ENCODE measurements at places on chromosomes 2 and 18. TPM values are rescaled to one million over a fixed set of nuclear protein-coding genes. Genes with fewer than 3 reads are reported as not detected.

- no peak overlapping the region for H3K4me3 ChIP-seq
- H3K4me1 ChIP-seq, result peaks cover 41% of the 10 kb centered on the region
- no peaks in the 10 kb centered on the region for H3K27me3 ChIP-seq
- peak; percentile 87 for DNase-seq
- H3K36me3 ChIP-seq, result no peaks in the 10 kb centered on the region
- peak overlapping the region; percentile 60 for H3K27ac ChIP-seq
These were observed 158.1 kb downstream of the TANC1 start for GRCh38 chr2:159126432-159127022.

DNA sequence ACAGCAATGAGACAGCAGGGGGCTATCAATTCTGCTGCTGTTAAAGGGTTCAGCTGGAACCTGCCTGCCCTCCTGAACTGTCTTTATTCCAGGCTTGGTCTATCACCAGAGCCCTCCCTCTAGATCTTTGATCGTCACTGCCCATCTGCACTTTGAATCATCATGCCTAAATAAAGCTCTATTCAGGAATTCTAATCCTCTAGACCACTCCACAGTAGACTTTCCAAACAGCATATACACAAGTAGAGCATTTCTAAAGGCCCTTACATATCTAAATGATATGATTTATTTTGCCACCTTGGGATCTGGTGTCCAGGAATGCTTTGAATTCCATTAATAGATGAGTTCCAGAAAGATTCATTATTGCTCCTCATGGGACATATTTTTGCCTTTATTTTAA is 542.1 kb upstream of the SYT4 start:
- no peak overlapping the region for H3K4me3 ChIP-seq
- no peaks in the 10 kb centered on the region for H3K36me3 ChIP-seq
- H3K27me3 ChIP-seq, result no peaks in the 10 kb centered on the region
- no peak for DNase-seq
- H3K4me1 ChIP-seq, result no peaks in the 10 kb centered on the region
- H3K27ac ChIP-seq, result no peak overlapping the region

GRCh38 chr18:36135264-36135663 is 5.6 kb downstream of the ELP2 start:
- DNase-seq, result no peak
- peaks cover 40% of the 10 kb centered on the region for H3K36me3 ChIP-seq
- peaks cover 6% of the 10 kb centered on the region for H3K4me1 ChIP-seq

DNA sequence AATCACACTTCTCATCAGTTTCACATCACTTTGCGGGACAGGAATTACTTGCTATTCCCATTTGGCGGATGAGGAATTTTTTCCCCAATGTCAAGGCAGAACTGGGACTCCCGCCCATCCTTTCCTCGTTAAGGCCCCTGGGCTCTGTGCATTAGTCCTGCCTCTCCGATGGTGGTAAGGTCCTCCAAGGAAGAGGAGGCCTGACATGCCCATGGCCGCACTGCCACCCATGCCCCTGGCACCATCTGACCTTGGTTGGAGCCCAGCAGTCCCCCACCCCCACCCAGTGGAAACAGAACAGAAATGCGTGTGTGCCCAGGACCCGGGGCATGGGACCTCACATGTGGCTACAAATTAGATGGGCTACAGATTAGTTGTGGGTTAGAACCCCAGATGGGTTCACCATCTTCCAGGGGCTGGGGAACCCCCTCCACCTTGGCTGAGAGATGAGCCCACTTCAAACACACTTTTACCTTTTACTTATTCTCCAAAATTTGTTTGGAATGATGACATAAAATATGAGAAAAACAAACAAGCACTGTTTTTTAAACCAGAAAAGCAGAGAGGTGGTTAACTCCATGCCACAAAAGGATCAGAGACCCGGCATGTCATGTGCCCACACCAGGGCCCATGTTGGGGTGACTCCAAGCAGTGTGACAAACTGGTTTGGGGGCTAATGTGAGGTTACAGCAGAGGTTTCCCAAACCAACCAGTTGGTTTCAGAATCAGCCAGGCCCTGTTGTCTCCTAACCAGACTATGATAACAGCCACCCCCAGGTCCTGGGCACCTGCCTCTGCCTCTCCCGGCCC is 11.0 kb upstream of the DUSP2 start:
- H3K36me3 ChIP-seq, result no peaks in the 10 kb centered on the region
- no peak for DNase-seq
- no peaks in the 10 kb centered on the region for H3K27me3 ChIP-seq

- peaks cover 14% of the 10 kb centered on the region for H3K4me1 ChIP-seq
- DNase-seq, result no peak
- H3K27ac ChIP-seq, result no peak overlapping the region
- H3K27me3 ChIP-seq, result peaks cover 29% of the 10 kb centered on the region
These were observed 145.9 kb downstream of the DDX1 start for GRCh38 chr2:15737314-15738224.

- no peak for DNase-seq
- no peak overlapping the region for H3K27ac ChIP-seq
- H3K4me3 ChIP-seq, result no peak overlapping the region
These were observed 246.6 kb upstream of the SP5 start for GRCh38 chr2:170468557-170468956.

DNA sequence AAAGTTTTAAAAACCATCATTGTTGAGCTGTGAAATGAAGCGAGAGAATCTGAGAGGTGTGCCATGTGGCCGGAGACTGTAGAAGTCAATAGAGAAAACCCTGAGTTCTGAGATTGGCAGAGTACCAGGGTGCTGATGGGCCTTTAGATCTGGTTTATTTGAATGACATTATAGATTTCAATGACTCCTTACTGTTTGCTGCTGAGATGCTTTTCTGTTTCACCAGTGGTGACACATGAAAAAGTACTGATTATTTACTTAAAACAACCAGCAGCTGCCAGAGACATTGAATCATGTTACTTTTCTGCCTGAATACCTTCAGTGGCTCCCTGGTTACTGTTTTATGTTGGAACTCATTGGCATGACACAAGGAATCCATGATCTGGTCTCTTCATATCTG is 602.7 kb upstream of the ZNF804A start:
- no peaks in the 10 kb centered on the region for H3K27me3 ChIP-seq
- H3K4me3 ChIP-seq, result no peak overlapping the region
- H3K36me3 ChIP-seq, result no peaks in the 10 kb centered on the region

GRCh38 chr2:6929196-6929819 is 12.1 kb downstream of the RNF144A start:
- H3K27ac ChIP-seq, result no peak overlapping the region
- no peaks in the 10 kb centered on the region for H3K36me3 ChIP-seq
- no peaks in the 10 kb centered on the region for H3K27me3 ChIP-seq
- H3K4me3 ChIP-seq, result no peak overlapping the region
- peak; percentile 17 for DNase-seq

GRCh38 chr18:63322908-63323634 is 3.5 kb upstream of the BCL2 start:
- no peak overlapping the region for H3K4me3 ChIP-seq
- H3K36me3 ChIP-seq, result no peaks in the 10 kb centered on the region
- peaks cover 8% of the 10 kb centered on the region for H3K4me1 ChIP-seq
- no peaks in the 10 kb centered on the region for H3K27me3 ChIP-seq
- no peak overlapping the region for H3K27ac ChIP-seq

- no peaks in the 10 kb centered on the region for H3K27me3 ChIP-seq
- no peaks in the 10 kb centered on the region for H3K4me1 ChIP-seq
- no peaks in the 10 kb centered on the region for H3K36me3 ChIP-seq
- DNase-seq, result no peak
- no peak overlapping the region for H3K4me3 ChIP-seq
- no peak overlapping the region for H3K27ac ChIP-seq
These were observed 5.4 kb upstream of the RNASEH1 start for GRCh38 chr2:3563521-3563976.

GRCh38 chr2:234733093-234733489 is 218.7 kb upstream of the SH3BP4 start:
- H3K27me3 ChIP-seq, result no peaks in the 10 kb centered on the region
- no peak overlapping the region for H3K27ac ChIP-seq
- DNase-seq, result no peak
- no peak overlapping the region for H3K4me3 ChIP-seq
- no peaks in the 10 kb centered on the region for H3K4me1 ChIP-seq
- no peaks in the 10 kb centered on the region for H3K36me3 ChIP-seq

DNA sequence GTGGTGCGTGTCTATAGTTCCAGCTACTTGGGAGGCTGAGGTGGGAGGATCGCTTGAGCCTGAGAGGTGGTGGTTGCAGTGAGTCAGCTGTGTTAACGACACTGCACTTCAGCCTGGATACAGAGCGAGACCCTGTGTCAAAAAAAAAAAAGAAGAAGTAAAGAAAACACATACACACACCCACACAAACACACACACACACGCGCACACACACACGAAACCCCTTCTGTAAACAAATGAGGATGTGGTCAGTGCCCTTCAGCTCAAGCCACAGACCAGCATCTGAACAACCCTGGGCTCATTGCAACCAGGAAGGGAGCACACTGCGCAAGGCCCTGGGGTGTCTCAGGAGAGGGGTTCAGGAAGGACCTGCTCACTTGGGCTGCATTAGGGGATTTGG is 47.9 kb upstream of the KCNF1 start:
- H3K36me3 ChIP-seq, result no peaks in the 10 kb centered on the region
- DNase-seq, result no peak
- peaks cover 12% of the 10 kb centered on the region for H3K4me1 ChIP-seq
- H3K27ac ChIP-seq, result no peak overlapping the region
- H3K27me3 ChIP-seq, result peaks cover 9% of the 10 kb centered on the region
- H3K4me3 ChIP-seq, result no peak overlapping the region

DNA sequence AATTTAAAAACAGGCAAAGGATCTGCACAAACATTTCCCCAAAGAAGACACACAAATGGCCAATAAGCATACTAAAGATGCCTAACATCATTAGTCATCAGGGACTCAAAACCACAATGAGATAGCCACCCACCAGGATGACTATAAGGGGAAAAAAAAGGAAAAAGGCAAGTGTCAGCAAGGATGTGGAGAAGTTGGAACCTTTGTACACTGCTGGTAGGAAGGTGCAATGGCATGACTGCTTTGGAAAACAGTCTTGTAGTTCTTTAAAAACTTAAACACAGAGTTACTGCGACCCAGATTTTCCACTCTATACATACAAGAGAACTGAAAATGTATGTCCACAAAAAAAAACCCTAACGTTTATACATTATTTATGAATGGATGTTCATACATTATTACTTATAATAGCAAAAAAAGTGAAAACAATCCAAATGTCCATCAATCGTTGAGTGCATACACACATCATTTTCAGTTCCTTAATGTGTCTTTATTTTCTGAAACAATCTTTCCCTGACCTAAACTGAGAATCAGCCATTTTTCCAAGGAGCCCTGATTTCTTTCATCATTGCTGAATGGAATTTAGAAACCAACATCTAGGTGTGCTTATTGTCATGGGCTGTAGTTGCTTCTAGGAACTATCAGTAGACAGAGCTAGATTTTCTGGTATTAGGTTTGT is 64.7 kb upstream of the TLK1 start:
- H3K4me3 ChIP-seq, result peak overlapping the region; percentile 38
- H3K36me3 ChIP-seq, result no peaks in the 10 kb centered on the region
- H3K27me3 ChIP-seq, result no peaks in the 10 kb centered on the region
- peak; percentile 95 for DNase-seq
- H3K27ac ChIP-seq, result no peak overlapping the region
- H3K4me1 ChIP-seq, result peaks cover 22% of the 10 kb centered on the region

- H3K36me3 ChIP-seq, result no peaks in the 10 kb centered on the region
- DNase-seq, result no peak
- no peak overlapping the region for H3K27ac ChIP-seq
- H3K4me3 ChIP-seq, result no peak overlapping the region
- H3K27me3 ChIP-seq, result no peaks in the 10 kb centered on the region
These were observed 57.5 kb downstream of the PIAS2 start for GRCh38 chr18:46859855-46860254.

- no peaks in the 10 kb centered on the region for H3K27me3 ChIP-seq
- peak within 1 kb of the TSS; percentile 86 for H3K4me3 ChIP-seq
- DNase-seq, result peak; percentile 97
These were observed at the start of gene IL1R1 for GRCh38 chr2:102141970-102142828. TSS of gene IL1R1 (plus strand) at chr2:102142746. CDS start at chr2:102157725, 14,979 bp downstream.

GRCh38 chr18:55085557-55086285 is 126.5 kb upstream of the CCDC68 start:
- H3K36me3 ChIP-seq, result no peaks in the 10 kb centered on the region
- H3K27me3 ChIP-seq, result no peaks in the 10 kb centered on the region
- no peak overlapping the region for H3K4me3 ChIP-seq

DNA sequence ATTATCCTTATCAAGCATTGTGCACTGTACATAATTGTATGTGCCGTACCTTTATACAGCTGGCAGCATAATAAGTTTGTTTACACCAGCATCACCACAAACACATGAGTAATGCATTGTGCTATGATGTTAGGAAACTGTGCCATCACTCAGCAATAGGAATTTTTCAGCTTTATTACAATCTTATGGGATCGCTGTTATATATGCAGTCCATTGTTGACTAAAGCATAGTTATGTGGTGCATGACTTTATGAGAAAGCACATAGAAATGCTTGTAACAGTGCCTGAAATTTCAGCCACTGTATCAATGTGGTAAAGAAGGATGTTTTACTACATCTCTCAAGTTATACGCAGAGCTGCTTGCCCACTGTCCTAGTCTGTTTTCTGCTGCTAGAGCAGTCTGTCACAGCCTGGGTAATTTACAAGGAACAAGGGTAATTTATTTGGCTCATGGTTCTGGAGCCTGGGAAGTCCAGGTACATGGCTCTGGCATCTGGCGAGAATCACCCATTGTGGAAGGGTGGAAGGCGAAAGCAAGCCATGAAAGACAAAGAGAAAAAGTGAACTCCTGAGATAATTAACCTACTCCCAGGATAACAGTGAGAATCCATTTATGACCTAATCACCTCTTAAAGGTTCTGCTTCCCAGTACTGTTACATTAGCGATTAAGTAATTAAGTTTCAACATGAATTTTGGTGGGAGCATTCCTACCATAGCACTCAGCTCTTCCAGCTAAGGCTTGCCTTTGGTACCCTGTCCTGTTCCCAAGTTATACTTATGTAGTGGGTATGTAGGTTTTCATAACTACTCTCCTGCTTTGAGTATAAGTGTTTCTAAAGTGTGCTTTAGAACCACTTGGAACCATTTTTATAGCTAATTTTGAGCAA is 4.6 kb downstream of the MAP3K20 start:
- DNase-seq, result peak; percentile 95
- no peaks in the 10 kb centered on the region for H3K27me3 ChIP-seq
- no peaks in the 10 kb centered on the region for H3K36me3 ChIP-seq
- peak overlapping the region; percentile 87 for H3K27ac ChIP-seq
- H3K4me3 ChIP-seq, result peak overlapping the region; percentile 30

GRCh38 chr2:42099438-42100173 is 51.8 kb downstream of the PKDCC start:
- no peak overlapping the region for H3K4me3 ChIP-seq
- no peak for DNase-seq
- no peaks in the 10 kb centered on the region for H3K27me3 ChIP-seq
- no peaks in the 10 kb centered on the region for H3K36me3 ChIP-seq
- H3K27ac ChIP-seq, result no peak overlapping the region

DYNC1I2 gene
- total RNA-seq, result 91.7 TPM

GPR45 gene
- not detected for total RNA-seq

CCDC68 gene
- not detected for total RNA-seq

TTR gene
- total RNA-seq, result not detected

CD226 gene
- total RNA-seq, result 1.3 TPM
